ENCODE measurements at places on chromosomes 11 and 22.
A peak's percentile ranks its signal among the peaks of the same experiment; 100 is the strongest.

- DNase-seq: no peak
Observed at GRCh38 chr22:46769191-46769675, 6.8 kb downstream of the TBC1D22A start.

DNA sequence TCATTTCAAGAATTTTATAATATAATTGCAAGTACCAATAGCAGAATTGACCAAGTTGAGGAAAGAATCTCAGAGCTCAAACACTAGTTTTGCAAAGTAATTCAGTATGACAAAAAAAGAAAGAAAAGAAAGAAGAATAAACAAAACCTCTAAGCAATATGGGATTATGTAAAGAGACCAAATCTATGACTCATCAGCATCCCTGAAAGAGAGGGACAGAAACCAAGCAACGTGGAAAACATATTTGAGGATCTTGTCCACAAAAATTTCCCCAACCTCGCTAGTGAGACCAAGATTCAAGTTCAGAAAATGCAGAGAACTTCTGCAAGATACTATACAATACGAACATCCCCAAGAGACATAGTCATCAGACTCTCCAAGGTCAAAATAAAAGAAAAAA, 203.7 kb upstream of the DDI1 start:
- DNase-seq: no peak

DNA sequence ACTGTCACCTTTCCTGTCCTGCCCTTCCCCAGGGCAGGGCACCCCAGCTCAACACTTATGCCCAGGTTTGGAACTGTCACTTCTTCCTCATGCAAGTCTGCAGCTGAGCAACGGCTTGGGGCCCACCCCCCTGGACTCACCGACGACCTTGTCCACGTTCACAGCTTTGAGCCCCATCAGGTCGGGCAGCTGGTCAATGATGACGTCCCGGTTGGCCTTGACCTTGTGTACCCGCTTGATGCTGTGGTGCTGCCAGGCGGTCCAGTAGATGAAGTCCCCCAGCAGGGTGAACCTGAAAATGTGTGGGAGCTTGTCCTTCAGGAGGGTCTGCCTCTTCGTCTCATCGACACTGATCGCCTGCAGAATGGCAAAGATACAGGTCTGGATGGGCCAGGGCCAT, 135.0 kb downstream of the CRYBB2 start:
- DNase-seq: no peak

DNA sequence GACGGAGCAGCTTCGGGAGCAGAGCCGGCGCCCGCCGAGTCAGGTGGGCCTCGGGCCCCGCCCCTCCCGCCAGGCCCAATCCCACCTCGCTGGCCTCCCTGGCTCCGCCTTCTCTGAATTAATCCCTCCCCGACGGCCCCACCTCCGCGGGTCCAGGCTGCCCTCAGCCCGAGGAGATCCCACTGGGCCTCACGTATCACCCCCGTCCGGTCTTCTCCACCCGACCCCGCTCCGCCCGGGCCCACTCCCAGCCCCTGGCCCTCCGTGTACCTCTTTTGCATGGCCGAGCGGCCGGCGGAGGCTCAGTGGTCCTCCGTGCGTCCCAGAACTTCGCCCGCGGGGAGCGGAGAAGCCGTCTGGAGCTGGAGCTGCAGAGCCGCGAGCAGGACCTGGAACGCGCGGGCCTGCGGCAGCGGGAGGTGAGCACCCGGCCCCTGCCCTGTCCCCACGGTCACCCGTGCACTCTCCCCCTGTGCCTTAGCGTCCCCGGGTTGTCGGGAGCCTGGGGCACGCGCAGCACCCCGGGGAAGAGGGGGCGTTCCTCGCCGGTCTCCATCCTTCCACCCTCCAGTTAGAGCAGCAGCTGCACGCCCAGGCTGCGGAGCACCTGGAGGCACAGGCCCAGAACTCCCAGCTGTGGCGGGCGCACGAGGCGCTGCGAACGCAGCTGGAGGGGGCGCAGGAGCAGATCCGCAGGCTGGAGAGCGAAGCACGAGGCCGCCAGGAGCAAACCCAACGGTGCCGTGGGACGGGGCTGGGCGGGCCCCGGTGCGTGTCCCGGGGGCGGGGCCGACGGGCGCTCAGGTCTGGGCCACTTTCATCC, 2.2 kb upstream of the CD151 start:
- DNase-seq: peak; percentile 42

DNA sequence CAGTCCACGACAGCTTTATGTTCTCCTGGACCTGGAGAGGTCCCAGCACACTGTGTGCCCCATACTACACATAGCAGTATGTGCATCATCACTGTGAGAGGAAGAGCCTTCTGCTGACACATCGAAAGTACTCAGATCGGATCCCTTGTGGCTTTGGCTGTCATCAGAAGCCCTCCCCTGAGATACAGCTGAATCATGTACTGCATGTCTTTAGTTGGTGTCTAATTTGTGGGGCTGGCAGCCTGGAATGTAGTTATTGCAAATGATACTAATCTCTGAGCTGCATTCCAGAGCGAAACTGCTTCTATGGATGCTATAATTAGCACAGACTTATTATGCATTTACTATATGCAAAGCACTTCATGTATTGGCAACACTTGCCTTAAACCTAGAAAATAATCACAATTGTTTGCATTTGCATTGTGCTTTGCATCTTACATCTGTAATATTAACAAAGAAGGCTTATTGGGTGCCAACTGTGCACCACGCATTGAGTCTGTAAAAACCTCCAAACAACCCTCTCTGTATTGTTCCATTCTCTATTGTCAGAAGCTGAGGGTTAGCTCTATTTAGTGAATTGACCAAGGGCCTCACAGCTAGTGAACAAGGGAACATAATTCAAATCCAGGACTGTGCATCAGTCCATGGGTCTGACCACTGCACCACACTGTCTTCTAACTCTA, 89.2 kb upstream of the CRTAM start:
- peak; percentile 32 for DNase-seq

DNA sequence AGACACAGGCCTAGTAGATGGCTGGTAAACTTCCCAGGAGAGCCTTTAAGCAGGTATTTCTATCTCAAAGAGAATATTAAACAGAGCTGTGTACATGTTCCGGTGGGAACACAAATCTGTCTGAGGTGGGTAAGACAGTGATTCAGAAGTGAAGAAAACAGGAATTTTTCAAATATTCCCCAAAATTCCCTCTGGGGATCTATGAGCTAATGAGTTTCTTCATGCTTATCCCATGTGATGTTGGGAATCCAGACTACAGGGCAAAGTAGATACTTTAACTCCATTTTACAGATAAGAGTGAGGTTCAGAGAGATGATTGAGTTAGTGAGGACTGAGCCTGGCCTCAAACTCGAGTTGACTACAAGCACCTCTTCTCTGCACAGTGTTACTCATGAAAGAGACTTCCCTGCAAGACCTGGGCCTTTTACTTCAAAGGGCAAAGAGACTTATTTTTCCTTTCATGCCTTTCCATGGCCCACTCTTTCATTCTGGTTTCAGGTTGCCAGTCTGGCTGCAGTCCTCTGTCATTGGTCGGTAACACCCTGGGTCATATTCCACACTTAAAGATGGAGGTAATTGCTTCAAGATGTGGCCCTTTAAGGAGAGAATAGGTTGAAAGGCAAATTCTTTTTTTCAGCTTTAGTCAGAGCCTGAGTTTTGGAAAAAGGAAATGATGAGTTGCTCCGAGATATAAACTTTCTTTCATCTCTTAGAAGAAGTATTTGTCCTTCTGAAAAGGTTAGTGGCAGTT, 70.1 kb downstream of the CYB5R2 start:
- DNase-seq: no peak
